ENCODE measurements at places on chromosomes 7 and 10.
A peak's percentile ranks its signal among the peaks of the same experiment; 100 is the strongest.

GRCh38 chr10:121205625-121206024 is 354.5 kb downstream of the WDR11 start:
- DNase-seq, result no peak

DNA sequence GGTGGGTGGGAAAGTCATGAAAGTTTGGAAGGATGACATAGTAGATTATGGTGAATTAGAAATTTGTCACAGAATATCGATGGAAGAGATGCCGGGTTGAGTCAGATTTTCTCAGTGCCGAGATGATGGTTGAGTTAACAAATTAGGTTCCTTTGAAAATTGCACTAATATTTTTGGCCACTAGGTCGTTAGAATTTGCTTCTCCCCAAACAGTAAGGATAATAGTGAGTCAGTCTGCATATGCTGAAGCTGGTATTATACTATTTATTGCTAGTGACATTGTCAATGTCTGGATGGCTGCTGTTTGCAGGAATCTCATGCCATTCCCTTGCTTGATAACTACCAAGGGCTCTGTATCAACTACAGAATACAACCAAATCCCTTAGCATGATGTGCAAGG is 37.7 kb upstream of the MINDY3 start:
- DNase-seq, result peak; percentile 11

- no peak for DNase-seq
Observed at GRCh38 chr10:18409599-18410397, 241.6 kb downstream of the NSUN6 start.

GRCh38 chr10:57142925-57143576 is 782.0 kb upstream of the ZWINT start:
- no peak for DNase-seq

GRCh38 chr7:139367438-139368155 is 7.9 kb downstream of the LUC7L2 start:
- peak; percentile 17 for DNase-seq

GRCh38 chr10:100907773-100908363 is 4.9 kb upstream of the SLF2 start:
- DNase-seq, result no peak

GRCh38 chr10:118698421-118698820 is 56.3 kb downstream of the CACUL1 start:
- peak; percentile 93 for DNase-seq

DNA sequence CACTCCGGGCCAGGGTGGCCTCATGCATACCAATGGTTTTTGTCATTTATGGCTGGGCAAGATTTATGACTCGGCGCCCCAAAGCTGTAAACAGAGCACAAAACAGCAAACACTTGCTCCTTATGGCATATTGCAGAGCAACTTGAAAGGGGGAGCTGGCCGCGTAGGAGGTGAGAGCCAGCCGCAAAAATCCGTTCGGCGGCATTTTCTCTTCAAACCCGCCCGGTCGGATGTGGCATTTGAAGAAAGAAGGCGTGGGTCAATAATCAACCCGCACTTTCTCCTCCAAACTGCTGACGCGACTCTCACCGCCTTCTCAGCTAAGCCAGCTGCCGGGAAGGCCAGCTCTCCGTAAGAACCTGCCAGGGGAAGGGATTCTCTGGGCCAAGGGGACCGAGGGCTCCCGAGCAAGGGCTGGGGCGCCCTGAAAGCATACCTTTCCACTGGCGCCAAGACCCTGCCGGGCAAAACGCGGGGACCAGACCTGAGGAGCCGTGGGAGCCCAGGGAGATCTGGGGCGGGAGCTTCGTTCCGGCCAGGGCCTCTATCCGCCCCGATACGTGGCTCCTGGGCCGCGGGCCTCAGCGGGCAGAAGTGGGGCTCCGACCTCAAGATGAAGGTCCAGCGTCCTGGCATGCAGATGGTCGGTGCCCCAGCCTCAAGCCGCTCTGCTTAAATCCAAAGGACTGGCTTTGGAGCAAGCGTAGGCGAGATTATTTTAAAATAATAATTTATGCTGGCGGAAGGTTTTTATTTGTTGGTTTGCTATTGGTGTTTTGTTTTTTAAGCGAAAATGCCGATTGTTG is 12.9 kb upstream of the HOXA2 start:
- no peak for DNase-seq

DNA sequence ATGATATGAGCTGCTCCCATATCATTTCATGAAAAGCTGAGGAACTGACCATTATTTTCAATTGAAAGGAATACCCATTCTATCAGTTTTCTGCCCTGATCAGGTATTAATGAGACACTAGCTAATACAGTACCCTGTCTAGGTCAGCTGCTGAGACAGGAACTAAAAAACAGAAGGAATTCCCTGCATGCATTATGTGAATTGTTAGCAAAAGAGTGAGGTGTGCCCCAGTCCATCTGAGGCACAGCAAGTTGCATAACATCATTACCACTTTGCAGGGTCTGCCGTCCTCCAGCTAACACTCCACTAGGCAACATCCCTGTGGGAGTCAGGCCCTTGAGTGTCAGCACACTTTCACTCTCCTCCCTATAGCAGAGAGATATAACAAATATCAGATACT is 11.1 kb upstream of the MSS51 start:
- no peak for DNase-seq

GRCh38 chr7:28960071-28960840 is 2.1 kb upstream of the TRIL start:
- DNase-seq, result no peak

GRCh38 chr10:120684226-120684625 is 166.9 kb upstream of the WDR11 start:
- no peak for DNase-seq

- DNase-seq, result no peak
Observed at GRCh38 chr7:157693071-157693520, 356.3 kb downstream of the DNAJB6 start.

GRCh38 chr10:47133871-47134570 is 166.0 kb upstream of the GDF10 start:
- no peak for DNase-seq

DNA sequence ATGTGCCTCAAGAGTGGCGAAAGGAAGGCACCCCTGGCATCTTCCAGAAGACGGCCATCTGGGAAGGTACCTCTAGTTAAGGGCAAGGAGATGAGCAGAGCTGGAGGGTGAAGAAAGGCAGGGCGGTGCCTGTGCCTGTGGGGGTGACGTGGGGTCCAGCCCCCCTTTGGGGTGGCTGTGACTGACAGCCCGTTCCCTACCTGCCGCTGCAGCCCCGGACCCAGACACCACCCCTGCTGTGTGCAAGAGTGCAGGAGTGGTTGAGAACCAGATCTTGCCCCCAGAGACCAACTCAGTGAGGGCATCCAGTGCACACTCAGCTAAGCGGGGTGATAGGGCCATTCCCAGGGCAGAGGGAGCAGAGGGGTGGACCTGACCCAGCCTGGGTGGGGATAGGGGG is 4.3 kb upstream of the MUC17 start:
- DNase-seq, result no peak

GRCh38 chr10:64109926-64110495 is 588.8 kb downstream of the REEP3 start:
- DNase-seq, result no peak

DNA sequence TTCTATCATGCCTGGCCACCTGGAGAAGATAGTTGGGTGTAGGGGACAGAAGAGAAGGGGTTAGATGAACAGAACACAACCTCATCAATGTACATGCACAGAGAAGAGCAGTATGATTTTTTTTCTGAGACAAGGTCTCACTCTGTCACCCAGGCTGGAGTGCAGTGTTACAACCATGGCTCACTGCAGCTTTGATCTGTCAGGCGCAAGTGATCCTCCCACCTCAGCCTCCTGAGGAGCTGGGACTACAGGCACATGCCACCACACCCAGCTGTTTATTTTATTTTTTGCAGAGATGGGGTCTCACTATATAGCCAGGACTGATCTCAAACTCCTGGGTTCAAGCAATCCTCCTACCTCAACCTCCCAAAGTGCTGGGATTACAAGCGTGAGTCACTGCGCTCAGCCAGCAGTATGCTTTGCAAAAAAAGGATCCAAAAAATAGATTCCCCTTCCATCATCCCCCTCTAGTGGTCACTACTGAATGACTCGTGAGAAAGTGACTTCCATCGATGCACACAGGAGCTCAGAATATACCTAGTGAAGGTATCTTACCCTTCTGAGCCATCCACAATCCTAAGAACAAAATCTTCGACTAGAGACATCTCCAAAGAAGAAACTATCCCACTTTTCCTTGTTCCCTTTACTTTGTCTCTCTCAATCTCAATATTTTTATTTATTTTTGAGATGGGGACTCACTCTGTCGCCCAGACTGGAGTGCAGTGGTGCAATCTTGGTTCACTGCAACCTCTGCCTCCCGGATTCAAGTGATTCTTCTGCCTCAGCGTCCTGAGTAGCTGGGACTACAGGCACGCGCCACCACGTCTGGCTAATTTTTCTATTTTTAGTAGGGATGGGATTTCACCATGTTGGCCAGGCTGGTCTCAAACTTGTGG is 21.0 kb downstream of the ZCWPW1 start:
- DNase-seq, result peak; percentile 71

Data from activated CD4-positive, alpha-beta T cell treated with anti-CD3 and anti-CD28 coated beads, Interleukin-10, Interleukin-2, amounts not matched to agents 100 ng/mL and 50 ng/mL, durations not matched to agents 16 hours and 8 hours (primary cell).